ACHN (cell line): ENCODE measurements at places on chromosomes 2 and 18.
A peak's percentile ranks its signal among the peaks of the same experiment; 100 is the strongest.

DNA sequence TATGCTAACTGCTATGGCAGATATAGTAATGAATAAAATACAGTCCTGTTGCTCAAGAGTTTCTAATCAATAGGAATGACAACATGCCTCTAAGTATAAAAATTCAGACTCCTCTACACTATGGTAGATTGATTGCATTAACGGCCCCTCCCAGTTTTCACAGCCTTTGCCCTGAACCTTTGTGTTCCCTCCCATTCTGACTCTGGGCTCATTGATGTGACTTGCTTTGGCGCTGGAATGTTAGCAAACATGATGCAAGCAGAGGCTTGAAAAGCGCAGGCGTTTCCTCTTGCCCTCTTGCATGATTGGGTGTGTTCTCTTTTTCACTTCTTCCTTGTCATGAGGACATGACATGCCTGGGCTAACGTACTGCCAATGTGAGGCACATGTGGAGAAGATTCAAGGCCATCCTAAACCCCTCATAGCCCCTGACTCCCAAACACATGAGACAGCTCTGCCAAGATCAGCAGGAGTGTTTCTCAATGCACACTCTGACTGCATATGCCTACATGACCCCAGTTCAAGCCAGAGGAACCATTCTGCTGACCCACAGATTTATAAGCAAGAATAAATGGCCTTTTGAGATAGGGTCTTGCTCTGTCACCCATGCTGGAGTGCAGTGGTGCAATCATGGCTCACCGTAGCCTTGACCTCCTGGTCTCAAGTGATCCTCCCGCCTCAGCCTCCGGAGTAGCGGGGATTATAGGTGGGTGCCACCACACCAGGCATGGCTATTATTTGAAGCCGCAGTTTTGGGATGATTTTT lies 49.7 kb upstream of the CD28 start:
- DNase-seq, result no peak

DNA sequence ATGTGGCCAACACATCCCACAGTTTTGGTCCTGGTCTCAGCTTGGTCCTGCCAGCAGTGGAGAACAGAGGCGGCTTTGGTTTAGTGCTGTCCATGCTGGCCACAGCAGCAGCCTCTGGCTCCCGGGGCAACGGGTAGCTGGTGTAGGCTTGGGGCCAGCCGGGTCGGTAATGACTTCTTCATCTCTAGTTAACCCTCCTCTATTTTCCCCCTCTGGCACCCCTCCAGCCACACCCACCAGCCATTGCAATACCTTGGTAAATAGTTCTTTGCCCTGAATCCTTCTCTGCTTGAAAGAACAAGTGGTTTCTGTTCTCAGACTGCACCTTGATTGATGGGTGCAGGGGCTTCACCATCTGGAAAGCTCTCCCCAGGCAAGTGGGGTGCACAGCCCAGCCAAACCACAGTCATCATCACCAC lies 31.7 kb upstream of the ZNF396 start:
- DNase-seq, result no peak

DNA sequence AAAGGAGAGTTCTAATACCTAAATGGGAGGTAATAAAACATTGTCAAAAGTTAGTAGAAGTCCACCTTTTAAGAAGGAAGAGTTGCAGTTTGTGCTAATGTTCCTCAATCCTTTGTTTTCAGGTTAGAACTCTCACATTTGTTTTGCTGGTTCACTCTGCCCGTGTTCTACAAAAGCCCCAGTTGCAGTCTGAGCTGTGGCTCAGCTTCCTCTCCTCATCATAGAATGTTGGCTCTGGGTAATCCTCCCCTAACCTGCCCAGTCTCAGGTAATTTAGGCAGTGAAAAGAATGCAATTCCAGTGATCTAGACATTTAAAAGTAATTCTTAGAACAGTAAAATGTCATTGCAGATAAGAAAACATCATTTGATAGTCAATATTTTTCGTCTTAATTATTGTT lies 1410.4 kb upstream of the ZEB2 start:
- no peak for DNase-seq

- DNase-seq, result peak; percentile 89
Observed at GRCh38 chr2:108315444-108315934, 26.8 kb downstream of the SULT1C2 start.

DNA sequence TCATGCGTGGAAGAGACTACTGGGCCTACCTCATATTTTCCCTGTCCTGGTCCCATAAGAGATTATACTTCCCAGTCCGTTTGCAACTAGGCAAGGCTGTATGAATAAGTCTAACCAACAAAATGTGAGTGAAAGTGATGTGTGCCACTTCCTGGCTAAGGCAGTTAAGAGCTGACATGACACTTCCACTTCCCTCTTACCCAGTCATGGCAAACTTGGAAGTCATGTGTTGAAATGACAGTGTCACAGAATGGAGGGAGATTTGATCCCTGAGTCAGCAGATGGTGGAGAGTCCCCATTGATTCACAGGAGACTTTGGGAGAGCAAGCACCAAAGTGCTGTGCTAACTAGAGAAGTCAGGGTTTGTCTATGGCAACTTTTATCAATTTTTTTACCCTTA lies 36.4 kb downstream of the TACR1 start:
- DNase-seq, result no peak

DNA sequence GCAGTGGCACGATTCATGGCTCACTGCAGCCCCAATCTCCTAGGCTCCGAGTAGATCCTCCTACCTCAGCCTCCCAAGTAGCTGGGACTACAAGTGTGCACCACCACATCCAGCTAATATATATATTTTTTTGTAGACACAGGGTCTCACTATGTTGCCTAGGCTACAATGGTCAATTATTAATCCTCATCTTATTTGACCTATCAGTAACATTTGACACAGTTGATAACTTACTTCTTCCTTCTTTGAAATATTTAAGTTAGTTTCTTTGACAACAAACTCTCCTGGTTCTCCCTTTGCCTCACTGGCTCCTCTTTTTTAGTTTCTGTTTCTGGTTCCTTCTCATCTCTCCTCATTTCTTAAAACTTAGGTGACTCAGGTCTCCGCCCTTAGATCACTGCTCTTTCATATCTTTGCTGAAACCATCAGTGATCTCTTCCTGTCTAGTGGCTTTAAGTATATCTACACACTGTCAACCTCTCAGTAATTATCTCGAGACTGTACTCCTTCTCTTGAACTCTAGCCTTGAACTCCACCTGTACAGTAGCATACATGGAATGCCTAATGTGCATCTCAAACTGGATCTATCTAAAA lies 11.5 kb downstream of the PGAP1 start:
- DNase-seq, result no peak

GRCh38 chr2:161163440-161163839 lies 3.2 kb downstream of the TANK start:
- no peak for DNase-seq

DNA sequence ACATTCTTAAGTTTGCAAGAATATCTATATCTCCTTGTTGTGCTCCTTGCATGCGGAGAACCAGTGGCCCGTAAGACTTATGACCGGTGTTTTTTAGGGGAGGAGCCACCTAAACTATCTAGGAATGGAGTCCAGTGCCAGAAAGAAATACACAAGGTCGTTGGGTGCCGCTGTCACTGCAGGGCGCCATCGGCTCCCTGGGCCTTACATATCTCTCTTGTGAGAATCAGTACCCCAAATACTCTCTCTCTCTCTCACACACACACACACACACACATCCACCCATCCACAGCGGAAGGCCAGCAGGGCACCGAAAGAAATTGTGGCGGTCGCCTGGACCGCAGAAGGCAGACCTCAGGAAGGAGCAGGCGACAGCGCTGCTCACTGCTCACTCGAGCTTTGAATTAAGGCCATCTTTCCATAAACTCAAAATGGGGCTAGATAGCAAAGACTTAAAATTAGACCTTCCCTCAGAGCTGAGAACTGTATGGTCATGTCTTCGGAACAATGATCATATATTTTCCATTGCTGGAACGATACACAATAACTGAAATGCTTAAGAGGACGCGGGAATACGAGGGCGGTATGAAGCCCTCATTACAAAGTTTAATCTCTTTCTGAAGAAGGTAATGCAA lies 10.4 kb downstream of the NR4A2 start:
- DNase-seq, result no peak

DNA sequence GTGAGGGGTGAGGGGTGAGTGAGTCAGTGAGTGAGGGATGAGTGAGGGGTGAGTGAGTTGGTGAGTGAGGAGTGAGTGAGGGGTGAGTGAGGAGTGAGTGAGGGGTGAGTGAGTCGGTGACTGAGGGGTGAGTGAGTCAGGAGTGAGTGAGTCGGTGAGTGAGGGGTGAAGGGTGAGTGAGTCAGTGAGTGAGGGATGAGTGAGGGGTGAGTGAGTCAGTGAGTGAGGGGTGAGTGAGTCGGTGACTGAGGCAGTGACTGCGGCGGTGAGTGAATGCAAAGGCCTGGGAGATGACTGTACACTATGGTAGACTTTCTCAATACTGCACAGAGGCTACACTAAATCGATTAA lies 16.6 kb downstream of the THAP4 start:
- DNase-seq, result no peak

DNA sequence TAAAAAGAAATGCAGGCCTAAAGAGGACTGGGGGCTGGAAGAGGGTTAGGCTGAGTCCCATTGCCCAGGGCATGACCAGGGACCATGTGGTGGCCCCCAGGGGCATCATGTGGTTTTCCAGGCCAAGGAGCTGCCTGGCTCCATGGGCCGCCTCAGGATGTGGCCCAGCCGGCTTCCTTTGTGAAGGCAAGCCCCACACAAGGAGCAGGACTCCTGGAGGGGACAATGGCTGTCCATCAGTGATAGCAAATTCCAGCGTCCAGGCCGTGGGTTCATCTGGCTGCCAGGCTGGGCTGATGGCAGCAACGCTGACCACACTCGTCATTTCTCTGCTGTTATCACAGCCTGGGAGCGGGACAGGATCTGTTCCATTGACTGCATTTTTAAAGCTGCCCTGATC lies 82.5 kb downstream of the GBX2 start:
- no peak for DNase-seq

GRCh38 chr2:119192893-119193292 lies 30.7 kb upstream of the STEAP3 start:
- DNase-seq, result no peak

- DNase-seq, result no peak
Observed at GRCh38 chr2:150705357-150705756, 217.9 kb upstream of the RND3 start.

DNA sequence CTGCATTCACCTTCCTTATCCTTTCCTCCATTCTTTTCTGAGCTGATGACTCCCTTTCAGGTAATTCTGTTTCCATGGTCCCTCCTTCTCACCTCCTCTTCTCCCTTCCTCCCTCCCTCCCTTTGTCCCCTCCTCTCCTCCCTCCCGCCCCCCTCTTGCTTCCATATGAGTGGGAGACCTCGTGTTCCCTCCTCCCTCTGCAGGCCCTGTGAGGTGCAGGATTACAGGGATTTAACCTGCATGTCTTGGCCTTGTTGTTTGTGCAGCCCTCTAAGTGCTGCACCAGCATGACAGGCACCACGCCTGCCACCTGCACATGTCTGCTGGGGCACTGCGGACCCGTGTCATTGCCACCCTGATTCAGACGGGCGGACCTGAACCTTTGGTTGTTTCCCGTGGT lies 103.1 kb downstream of the SNTG2 start:
- DNase-seq, result no peak

GRCh38 chr18:58666176-58666575 lies 5.1 kb upstream of the MALT1 start:
- DNase-seq, result no peak

DNA sequence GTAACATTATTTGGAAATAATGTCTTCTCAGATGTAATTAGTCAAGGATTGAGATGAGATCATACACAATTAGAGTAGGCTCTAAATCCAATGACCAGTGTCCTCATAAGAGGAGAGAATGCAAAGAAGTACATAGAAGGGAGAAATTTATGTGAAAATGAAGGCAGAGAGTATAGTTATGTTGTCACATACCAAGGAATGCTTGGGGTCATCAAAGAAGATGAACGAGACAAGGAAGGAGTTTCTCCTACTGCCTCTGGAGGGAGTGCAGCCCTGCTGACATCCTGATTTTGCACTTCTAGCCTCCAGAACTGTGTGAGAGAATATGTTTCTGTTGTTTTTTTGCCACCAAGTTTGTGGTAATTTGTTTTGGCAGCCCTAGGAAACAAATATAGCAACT lies 100.1 kb downstream of the GALNT13 start:
- no peak for DNase-seq
